ENCODE measurements at places on chromosomes 11 and 22. TPM values are rescaled to one million over a fixed set of nuclear protein-coding genes. Genes with fewer than 3 reads are reported as not detected.

IL17REL gene
- not detected for total RNA-seq

GGT5 gene
- total RNA-seq: 21.1 TPM

LARGE2 gene
- total RNA-seq: not detected

OR10A2 gene
- not detected for total RNA-seq

OR6A2 gene
- not detected for total RNA-seq

HBE1 gene
- not detected for total RNA-seq

Measured in left ventricle myocardium inferior (tissue), 1 donor.